Inflammatory macrophage (primary cell): ENCODE measurements at places on chromosomes 6 and 20.
A peak's percentile ranks its signal among the peaks of the same experiment; 100 is the strongest.

- DNase-seq = no peak
Measured at GRCh38 chr6:129660346-129660676, 49.7 kb downstream of the ARHGAP18 start.

DNA sequence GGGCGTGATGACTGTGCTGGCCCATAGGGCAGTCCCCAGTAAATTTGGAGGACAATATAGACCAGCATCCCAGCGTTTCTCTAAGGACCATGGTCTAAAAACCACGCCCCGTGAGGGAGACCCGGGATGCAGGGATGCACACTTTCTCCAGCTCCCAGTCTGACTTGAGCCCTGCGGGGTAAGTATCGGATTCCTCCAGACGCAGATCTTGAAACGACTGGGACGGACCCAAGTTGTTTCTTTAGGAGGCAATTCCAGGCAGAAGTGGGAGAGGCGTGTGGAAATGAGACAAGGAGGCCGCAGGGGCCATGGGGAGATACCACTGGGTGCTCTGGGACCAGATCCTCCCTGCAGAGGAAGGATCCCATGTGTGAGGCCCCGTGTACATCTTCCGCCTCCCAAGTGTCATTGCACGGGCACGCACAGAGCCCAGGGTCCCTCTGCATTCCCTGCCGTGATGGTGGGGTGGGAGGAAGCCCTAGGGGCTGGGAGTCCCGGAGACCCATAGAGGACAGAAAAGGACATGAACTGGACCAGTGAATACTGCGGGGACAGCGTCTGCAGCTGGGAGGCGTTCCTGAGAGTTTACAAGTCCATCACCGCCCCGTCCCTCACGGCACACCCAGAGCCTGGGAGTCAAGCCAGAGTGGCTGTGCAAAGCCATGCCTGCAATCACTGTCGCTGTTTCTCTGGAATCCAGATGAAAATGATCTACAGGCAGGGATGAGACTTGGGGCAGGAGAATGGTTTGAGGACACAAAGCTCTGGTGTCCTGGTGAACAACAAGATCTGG lies 522.9 kb downstream of the CDH26 start:
- DNase-seq = no peak

- DNase-seq = no peak
Measured at GRCh38 chr6:44712353-44713111, 325.0 kb downstream of the CDC5L start.

- DNase-seq = no peak
Measured at GRCh38 chr20:3628502-3629314, 34.5 kb downstream of the GFRA4 start.

GRCh38 chr20:40892642-40893041 lies 136.0 kb upstream of the TOP1 start:
- no peak for DNase-seq

DNA sequence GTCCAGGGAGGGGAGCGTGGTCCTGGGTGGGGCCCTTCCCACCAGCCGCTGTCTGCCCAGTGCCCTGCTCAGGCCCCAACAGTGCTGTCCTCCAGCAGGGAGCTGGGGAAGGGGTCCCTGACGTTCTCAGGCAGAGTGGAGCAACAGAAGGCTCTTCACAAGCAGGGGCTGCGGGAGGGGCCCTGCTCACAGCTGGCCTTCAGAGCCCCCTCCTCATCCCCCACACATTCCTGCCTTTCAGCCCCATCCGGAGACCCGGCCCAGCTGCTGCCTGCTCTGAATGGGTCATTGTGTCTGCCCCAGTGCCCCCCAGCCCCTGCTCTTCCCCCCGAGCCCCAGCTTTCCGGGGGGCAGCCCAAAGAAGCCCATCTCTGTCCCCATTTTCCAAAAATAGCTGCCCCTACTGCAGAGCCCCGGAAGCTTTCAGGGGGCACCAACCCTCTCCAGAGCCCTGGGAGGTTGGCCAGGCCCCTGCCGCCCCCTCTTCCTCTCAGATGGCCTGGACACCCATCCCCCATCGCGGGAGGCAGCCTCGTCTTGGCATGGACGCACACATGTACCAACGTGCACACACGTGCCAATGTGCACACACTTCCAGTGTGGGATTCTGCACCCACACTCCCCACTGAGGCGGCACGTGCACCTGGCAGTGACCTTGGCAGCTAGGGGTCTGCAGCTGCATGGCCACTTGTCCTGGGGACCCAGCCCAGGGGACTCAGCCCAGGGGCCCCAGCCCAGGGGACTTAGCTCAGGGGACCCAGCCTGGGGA lies 3.7 kb downstream of the COL20A1 start:
- no peak for DNase-seq

GRCh38 chr20:39745380-39745779 lies 783.2 kb downstream of the DHX35 start:
- no peak for DNase-seq

DNA sequence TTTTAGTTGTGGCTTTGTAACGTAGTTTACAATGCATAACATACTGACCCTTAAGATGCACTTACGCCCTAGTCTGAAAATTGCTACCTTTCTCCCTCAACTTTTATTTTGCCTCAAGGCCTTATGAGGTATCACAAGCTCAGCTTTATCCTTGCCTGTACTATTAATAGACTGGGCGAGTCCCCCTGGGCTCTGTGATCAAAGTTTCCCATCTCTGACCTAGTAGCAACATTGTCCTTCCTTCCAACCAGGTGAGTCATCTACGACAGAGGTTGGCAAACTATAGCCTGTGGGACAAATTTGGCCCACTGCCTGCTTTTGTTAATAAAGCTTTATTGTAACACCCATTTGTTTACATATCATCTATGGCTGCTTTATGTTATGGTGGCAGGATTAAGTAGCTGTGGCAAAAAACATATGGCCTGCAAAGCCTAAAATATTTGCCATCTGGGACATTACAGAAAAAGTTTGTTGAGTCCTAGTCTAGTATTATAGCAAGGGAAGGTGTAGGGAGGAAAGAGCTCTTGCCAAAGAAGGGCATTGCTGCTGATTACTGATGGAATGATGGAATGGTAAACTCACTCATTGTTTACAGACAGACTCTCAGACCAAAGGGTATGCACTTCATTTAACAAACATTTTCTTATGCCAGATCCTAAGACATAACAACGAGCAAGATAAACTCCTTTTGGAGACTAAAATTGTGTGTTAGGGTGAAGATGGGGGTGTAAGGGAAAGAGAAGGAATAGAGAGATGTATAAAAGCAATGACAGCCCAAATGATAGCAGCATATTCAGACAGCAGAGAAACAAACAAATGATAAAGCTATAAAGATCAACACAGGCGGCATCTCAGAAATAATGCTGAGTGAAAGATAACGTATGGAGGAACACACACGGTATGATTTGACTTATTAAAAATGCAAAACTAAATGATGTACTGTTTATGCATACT lies 74.2 kb downstream of the SLC22A23 start:
- DNase-seq = no peak

DNA sequence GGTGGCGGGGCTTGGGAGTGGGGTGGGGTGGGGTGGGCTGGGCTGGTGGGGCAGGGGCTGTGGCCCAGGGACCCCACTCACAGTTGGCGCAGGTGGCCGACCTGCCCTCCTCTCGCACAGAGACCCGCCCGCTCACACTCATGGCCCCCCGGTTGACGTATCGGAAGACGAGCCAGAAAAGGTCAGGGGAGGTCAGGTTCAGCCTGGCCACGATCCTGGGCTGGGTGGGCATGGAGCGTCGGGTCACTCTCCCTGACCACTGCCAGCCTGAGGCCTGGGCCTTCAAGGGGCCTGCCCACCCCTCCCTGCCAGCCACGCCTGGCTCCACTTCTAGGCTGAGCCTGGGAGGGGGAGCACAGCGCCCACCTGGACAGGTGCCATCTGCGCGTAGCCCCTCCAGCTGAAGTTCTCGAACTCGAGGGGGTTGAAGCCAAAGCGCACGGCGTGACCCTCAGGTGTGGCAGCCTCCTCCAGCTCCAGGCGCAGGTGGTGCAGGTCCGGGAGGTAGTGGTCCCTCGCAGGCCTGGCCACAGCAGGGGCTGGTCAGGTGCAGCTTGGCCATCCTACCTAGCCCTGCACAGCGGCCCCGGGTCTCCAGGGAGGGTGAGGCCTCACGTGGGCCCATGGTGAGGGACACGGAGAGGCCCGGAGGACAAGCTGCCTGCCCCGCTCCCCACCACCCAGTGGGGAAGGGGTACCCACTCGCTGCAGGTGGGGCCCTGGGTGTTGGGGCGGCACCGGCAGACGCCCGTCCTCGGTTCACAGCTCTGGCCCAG lies 31.2 kb downstream of the ADRM1 start:
- no peak for DNase-seq

DNA sequence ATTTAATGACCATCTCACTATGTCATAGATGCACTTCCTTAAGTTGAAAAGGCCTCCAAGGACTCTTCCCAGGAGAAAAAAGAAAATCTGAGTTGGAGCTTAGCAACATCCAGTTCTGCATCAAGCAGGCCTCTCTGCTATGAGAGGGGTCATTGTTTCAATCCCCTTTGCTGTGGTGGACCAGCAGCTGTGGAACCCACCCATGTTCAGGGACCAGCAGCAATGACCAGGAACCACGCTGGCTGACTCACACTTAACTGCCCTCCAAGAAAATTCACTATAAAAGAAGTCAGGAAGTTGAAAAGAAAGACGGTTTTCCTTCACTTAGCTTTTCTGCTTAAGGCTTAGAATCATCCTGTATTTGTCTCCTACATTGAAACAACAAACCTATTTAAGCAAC lies 1062.4 kb upstream of the FLRT3 start:
- DNase-seq = no peak

- DNase-seq = no peak
Measured at GRCh38 chr6:64520050-64520449, 884.4 kb downstream of the PHF3 start.

GRCh38 chr6:137405806-137406205 lies 88.4 kb downstream of the OLIG3 start:
- DNase-seq = no peak

DNA sequence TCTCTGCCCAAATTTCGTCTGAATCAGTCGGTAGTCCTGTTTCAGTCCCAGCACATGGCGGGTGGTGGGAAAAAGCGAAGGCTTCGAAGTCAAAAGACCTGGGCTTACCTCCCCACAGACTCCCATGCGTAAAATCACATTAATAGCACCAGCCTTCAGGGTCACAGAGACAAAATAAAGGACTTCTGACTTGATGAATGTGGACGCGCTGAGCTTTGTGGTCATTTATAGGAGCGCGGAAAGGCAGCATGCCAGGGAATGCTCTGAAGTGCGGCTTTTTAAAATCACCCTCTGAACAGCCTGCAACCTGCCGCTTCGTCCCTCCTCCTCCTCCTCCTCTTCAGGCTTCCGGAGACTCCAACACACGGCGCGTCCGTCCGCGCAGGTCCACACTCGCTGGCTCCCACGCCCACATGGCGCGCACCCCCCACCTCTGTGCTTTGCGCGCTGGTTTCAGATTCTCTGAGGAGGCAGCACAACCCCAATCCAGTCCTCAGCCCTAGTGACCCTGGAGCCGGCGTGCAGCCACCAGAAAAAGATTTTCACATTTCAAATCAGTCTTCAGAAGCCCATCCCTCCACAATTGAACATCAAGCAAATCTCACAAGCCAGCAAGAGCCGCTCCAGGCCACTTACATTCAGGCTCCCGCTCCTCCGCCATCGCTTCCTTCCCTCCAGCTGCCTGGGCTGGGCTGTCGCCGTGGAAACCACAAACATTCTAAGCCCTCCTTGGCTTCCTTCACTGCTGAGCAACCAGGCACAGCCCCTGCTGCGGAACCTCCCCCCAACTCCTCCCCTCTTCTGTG lies at the start of gene C6orf118:
Gene C6orf118 (minus strand): TSS at position 680 of the 806 bp plus-strand sequence. CDS start 19 bp downstream, at position 661.
- DNase-seq = no peak

- no peak for DNase-seq
Measured at GRCh38 chr6:53857318-53858094, 62.7 kb downstream of the LRRC1 start.

- DNase-seq = no peak
Measured at GRCh38 chr6:166772518-166772917, 145.5 kb upstream of the RPS6KA2 start.

DNA sequence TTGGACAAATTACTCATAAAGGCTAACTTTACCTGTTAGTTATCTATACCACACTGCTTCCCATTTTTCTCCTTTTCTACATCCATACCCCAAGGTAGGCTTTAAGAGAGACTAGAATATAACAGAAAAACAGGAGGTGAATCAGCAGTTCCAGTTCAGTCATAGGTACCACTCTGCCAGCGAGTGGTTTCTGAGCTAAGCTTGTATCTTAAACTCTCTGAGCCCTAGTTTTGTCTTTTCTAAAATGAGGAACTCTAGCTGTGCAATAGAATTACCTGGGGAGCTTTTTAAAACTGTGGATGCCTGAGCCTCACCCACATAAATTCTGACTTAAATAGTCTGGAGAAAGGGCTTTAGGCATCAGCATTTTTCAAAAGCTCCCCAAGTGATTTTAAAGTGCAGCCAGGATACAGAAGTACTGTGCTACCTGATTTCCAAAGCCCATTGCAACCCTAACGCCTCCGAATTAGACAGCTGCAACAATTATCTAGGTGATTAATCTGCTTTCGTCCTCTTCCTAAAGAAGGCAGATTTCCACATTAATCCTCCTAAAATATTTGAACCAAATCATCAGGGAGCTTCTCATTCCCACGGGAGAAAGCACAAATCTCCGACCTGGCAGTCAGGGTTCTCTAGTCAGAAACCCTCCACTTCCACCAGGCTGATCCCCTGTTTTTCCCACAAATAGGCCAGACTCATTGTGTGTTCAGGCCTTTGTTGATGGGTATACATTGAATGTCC lies 37.4 kb upstream of the RPL7L1 start:
- no peak for DNase-seq

GRCh38 chr20:3405696-3406358 lies 1.6 kb downstream of the DNAAF9 start:
- no peak for DNase-seq

GRCh38 chr6:40474937-40475336 lies 112.2 kb downstream of the LRFN2 start:
- peak; percentile 3 for DNase-seq

DNA sequence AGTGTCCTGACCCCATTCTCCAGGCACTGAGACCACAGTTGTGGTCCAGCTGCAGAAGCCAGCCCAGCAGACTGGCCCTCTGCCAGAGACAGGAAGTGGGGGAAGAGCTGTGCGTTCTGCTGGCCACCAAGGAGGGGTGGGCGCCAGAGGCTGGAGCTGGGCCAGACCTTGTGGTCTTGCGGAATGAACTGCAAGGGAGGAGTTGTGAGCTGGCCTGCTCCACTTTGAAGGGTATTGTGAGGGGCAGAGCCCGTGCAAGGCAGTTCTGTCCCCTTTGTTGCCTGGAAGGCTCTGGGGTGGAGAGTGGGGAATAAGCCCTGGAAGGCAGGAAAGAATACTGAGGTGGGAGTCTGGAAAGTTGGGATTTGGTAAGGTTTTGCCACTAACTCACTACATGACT lies 3.6 kb upstream of the MDFI start:
- DNase-seq = no peak

- no peak for DNase-seq
Measured at GRCh38 chr6:16948396-16948795, 153.5 kb upstream of the STMND1 start.

DNA sequence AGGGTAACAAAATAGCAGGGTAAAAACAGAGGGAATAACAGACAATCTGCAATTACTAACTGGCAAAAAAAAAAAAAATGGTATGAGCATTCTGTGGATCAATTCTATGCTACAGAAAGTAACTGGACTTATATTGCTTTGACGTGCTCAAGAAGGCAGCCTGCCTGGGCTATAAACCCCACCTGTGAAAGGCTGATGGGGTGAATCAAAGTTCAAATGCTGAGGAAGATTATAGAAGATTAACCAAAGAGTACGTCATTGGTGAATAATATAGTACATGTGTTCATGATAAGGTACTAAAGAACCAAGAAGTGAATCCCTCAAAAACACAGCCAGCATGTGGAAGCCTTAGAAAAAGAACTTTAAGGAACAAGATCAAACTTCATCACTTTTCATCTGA lies 441.9 kb upstream of the PTCHD4 start:
- DNase-seq = no peak

- DNase-seq = no peak
Measured at GRCh38 chr6:50591135-50591534, 122.2 kb upstream of the TFAP2D start.
